ENCODE measurements at places on chromosomes 2 and 18.

- no peak for DNase-seq
Measured at GRCh38 chr18:78925557-78926242, 53.9 kb upstream of the SALL3 start.

DNA sequence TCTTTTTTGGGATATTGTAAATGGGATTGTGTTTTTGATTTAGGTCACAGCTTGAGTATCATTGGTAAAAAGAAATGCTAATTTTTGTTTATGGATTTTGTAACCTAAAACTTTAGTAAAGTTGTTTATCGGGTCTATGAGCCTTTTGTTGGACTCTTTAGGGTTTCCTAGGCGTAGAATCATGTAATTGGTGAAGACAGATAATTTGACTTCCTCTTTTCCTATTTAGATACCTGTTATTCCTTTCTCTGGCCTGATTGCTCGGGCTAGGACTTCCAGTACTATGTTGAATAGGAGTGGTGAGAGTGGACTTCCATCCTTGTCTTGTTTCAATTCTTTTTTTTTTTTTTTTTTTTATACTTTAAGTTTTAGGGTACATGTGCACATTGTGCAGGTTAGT is 149.0 kb downstream of the QPCT start:
- no peak for DNase-seq

DNA sequence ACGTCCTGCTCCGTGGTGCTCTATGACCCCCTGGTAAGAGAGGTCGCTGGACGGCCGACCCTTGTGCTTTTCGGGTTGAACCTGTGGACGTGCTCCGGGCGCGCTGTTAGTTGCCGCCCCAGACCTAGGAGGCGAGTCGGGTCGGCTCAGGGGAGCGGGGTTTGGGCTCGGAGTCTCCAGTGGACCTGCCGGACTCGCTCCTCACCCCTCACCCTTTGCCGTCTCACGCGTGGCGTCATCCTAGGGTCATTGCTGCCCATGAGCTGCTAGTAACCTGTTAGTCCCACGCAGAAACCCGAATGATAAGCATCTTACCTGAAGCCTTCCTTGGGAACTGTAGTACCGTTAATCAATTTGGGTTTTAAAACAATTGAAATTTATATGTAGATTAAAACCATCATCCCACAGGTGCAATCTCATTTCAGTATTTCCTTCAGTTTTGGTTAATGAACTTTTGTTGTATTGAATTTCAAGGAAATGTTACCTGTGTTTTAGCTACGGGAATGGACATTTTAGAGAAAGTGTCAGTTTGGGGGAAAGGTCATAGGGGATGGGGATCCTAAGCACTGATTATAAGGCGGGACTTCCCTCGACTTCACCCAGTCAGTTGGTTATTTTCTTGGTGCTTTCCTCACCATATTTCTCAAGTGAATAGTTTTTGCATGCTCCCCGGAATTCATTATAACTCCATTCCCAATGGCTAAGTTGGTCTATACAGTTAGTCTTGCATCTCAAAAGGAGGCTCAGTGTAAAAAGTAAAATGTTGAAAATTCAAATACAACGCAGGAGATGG is 536 bp downstream of the ELP2 start:
- no peak for DNase-seq

DNA sequence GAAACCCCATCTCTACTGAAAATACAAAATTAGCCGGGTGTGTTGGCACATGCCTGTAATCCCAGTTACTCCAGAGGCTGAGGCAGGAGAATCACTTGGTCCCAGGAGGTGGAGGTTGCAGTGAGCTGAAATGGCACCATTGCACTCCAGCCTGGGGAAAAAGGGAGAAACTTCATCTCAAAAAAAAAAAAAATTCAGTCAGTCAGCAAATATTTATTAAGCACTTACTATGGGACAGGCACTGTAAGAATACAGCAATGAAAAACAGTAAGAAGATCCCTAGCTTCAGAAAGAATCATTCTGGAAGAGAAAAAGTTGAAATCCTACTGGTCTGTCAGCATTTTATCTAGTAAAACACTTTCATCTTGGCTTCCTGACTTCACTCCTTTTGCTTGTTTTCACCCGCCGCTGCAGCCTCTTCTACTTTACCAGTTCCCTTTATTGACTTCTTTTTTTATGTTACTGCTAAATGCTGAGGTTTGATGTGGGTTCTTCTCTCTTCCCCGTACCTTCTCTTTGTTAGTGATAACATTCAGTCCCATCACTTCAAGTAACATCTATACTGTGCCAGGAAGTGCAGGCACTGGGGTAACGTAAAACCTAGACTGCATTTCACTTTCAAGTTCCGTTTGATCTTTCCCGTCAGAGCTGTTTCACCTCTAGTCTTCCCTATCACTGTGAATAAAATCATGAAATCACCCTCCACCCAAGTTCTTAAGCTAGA is 10.8 kb upstream of the TAF4B start:
- DNase-seq: peak; percentile 33

- no peak for DNase-seq
Measured at GRCh38 chr2:198203336-198204069, 399.1 kb downstream of the PLCL1 start.

- DNase-seq: no peak
Measured at GRCh38 chr2:239960929-239961661, 64.0 kb downstream of the NDUFA10 start.

DNA sequence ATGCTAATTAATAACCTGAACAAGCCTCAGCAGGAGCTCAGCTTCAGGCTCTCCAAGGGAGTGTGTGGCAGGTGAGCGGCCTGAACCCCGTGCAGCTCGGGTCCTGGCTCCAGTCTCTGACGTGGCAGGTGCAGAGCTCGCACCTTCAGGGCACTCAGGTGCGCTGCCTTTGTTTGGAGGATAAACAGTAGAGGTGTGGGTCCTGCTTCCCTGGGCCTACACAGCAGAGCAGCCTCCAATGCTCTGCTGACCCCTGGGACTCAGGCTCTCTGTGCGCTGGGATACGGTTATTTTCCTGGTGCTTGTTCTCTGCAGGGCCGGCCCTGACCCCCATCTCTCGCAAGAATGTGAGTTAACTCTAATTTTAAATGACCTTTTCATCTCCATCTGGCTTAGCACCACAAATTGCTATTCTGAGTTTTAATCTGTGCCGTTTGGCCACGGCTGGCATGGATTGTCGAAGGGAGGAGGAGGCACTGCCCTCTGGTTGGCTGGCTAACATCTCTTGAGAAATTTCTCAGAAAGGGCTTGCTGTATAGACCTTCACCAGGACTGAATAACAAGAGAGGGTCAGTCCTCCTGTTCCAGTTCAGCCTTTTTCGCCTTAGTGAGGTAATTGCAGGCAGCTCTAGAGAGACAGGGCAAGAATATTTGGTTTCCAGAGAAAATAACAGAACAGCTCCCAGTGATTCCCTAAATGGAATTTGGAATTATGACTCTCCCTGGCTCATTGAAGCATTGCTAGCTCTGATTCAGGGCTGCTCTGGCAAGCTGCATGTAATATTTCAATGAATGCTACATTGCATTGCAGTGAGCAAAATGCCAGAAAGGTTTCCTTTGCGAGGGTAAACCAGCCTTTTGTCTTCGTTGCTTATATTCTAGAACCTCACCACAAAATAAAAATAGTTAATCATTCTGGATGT is 161.8 kb downstream of the DCDC2C start:
- no peak for DNase-seq

- no peak for DNase-seq
Measured at GRCh38 chr2:99481527-99481926, 8.3 kb downstream of the REV1 start.

DNA sequence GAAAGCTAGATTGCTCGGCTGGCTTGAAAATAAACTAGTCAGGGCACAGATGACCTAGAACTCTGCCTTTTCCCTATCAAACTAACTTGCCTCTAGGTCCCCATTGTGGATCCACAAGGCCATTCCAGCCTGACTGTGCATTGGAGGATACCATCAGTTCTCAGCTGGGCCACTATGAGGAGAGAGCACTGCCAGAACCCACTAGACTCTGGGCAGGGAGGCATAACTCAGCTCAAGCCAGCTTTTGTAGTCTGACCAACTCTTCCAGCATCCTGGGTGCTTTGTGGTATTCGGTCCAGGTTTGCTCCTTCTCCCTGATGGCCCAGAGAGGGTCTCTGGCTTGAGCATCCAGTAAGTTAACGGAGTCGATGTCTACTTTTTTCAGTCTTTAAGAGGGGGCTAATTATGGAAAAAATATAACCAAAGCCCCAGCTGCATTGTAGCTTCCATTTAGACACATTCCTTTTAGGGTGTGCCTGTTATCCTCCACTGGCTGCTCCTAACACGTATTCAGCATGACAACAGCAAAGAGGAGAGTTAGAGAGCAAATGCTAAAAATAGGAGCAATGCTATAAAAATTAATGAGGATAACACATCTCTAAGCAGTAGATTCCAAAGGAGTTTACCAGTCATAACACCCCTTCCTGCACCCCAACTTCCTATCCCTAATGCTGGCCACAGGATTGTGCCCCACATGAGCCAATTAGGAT is 15.2 kb downstream of the GKN2 start:
- DNase-seq: no peak

GRCh38 chr2:118265873-118266455 is 177.7 kb downstream of the INSIG2 start:
- no peak for DNase-seq

DNA sequence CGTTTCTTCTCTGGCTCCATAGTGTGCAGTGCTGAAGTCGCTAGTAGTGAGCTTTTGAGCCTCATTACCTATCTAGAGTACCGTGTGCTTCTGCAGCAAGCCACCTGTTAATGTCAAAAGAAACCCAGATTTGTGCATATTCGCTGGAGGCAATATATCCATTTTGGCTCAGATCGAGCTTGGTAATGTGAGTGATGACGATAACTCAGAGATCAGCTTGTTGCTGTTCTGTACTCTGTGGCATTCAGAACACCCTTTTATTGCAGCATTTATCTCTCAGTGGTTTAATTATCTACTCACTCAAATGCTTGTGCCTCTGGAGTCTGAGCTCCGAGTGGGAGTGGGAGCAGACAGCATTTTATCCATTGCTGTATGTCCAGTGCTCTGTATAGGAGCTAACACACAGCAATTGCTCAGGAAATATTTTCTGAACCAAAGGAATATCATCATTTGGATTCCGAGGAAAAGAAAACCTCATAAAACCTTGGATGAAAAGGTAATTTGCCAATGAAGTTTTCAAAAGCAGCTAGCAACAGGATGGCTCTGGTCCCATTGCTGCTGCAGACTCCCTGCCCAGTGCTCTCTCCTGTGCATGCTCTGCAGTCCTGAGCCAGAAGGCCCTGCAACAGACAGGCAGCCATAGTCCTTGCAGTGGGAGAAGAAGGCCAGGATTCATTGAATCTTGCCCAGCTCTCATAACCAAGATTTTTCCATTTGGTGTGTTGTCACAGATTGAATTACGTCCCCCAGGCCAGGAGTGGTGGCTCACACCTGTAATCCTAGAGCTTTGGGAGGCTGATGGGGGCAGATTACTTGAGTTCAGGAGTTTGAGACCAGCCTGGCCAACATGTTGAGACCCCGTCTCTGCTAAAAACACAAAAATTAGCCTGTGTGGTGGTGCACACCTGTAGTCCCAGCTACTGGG is 183.8 kb downstream of the MYCN start:
- DNase-seq: no peak

GRCh38 chr2:70613521-70613920 is 59.9 kb upstream of the TGFA start:
- DNase-seq: no peak

DNA sequence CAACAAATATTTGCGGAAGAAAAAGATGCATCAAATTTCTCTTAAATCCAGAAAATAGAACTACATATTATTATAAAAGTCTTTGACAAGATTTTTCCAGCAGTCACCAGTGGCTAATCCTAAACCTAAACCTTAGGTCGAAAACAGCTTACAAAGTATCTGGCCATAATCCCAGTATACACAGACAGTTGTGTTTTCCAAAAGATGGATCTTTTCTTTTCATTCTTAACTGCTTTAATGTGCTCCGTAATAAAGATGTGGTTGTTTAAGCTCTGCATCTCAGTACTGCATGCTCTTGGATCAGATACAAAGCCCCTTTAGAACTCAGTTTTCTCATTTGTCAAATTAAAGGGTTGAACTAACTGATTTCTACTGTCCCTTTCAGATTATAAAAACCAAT is 247.8 kb downstream of the TXNL1 start:
- DNase-seq: no peak

GRCh38 chr2:67993329-67993728 is 69.5 kb downstream of the C1D start:
- no peak for DNase-seq

- no peak for DNase-seq
Measured at GRCh38 chr2:196924051-196924450, 2.5 kb downstream of the PGAP1 start.

DNA sequence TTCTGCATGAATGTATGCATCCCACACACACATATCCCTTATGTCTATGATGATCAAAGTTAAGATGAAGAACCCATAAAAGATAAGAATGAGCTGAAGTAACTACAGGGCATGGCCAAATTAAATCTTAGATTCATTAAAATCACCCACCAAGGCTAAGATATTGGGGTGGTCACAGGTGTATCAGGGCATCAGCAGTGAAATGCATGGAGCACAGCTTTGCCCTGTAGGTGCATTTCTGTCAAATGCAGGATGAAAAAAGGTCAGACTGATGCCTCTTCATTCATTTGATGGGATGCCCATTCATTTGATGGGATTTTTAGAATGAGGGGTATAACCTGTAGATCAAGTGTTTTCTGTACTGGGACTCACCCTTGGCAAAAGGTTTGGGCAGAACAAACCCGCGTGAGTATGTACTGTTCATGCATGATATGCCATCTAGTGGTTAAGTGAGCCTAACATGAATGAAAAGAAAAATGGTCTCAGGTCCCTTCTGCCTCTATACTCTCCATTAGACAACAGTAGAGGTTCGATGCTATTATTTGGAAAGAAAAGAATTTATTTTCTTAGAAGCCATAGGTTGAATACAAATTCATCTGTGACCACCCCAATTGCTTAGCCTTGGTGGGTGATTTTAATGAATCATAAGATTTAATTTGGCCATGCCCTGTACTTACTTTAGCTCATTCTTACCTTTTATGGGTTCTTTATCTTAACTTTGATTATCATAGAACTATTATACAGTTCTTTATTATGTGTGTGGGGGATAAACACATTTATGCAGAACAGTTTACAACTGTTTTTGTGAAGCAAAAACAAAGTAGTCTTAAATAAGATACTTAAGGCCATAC is 43.2 kb upstream of the NOSTRIN start:
- DNase-seq: no peak
